ENCODE measurements at places on chromosomes 7 and 10. TPM values are rescaled to one million over a fixed set of nuclear protein-coding genes. Genes with fewer than 3 reads are reported as not detected.

DNA sequence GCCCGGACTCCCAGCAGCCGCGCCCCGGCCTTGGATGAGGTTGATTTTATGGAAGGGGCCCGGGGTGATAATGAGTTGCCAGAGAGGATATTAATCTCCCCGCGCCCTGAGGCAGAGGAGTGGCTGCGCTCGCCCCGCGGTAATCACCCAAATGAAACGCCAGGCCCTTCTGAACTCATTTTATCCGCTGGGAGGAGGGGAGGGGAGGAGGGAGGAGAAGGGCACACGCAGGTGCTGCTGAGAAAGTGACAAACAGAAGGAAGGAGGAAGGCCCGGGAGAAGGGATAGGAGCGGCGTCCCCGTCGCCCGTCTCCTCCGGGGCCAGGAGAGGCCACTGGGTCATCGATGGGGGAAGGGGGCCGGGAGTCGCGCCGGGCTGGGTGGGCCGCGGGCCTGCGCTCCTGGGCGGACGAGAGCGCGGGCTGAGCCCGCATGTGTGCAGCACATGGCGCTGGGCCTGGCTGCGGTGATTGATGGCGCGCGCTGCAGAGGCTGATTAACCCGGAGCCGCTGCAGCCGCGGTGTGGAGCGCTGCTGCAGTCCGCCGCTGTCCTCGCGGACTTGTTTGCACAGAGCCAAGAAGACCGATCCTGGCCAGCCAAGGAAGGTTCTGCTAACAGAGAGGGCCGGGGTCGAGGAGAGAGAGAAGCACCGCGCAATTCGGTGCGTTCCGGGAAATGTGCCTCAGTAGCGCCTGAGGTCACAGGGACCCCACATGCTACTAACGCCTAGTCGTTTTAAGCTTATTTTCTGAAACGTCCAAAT is 6.5 kb downstream of the MNX1 start:
- DNase-seq, result no peak

GRCh38 chr7:140877249-140877524 is 47.5 kb downstream of the BRAF start:
- DNase-seq, result no peak

- DNase-seq, result no peak
Measured at GRCh38 chr7:141397236-141398163, 153.7 kb upstream of the AGK start.

DNA sequence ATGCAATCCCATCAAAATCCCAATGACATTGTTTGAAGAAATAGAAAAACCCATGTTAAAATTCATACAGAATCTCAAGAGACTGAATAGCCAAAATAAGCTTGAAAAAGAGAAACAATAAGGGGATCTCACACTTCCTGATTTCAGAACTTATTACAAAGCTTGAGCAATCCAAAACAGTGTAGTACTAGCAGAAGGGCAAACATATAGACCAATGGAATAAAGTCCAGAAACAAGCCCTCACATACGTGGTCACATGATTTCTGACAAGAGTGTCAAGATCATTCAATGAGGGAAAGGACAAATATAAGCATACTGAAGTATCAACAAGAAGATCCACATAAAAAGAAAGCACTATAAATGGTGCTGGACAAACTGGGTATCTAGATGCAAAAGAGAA is 31.9 kb downstream of the MICU1 start:
- DNase-seq, result no peak

GRCh38 chr7:152462995-152463708 is 27.3 kb upstream of the KMT2C start:
- DNase-seq, result no peak

GRCh38 chr7:80632139-80632538 is 6.3 kb upstream of the CD36 start:
- DNase-seq, result no peak

- peak; percentile 36 for DNase-seq
Measured at GRCh38 chr10:30493609-30494530, 59.9 kb downstream of the MAP3K8 start.

DNA sequence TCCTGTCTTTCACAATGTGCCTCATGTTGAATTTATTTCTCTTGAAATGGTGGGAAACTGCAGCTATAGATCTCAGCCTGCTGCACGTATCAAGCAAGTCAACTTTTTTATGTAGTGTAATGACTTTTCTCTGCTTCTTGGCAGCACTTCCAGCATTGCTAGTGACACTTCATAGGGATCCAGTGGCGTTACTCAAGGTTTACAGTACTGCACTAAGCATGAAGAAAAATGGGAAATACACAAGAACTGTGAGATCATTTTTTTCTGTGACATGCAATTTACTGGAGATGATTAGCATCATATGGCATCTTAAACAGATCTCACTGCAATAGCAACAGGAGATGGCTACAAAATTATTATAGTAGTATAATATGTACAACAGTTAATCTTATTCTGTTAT is 90.9 kb downstream of the POLR1F start:
- DNase-seq, result no peak

GRCh38 chr7:106167439-106168136 is 55.5 kb upstream of the SYPL1 start:
- no peak for DNase-seq

- no peak for DNase-seq
Measured at GRCh38 chr7:92052684-92053083, 81.6 kb downstream of the CYP51A1 start.

GRCh38 chr7:120856621-120857352 is 1.2 kb downstream of the TSPAN12 start:
- DNase-seq, result peak; percentile 2

DNA sequence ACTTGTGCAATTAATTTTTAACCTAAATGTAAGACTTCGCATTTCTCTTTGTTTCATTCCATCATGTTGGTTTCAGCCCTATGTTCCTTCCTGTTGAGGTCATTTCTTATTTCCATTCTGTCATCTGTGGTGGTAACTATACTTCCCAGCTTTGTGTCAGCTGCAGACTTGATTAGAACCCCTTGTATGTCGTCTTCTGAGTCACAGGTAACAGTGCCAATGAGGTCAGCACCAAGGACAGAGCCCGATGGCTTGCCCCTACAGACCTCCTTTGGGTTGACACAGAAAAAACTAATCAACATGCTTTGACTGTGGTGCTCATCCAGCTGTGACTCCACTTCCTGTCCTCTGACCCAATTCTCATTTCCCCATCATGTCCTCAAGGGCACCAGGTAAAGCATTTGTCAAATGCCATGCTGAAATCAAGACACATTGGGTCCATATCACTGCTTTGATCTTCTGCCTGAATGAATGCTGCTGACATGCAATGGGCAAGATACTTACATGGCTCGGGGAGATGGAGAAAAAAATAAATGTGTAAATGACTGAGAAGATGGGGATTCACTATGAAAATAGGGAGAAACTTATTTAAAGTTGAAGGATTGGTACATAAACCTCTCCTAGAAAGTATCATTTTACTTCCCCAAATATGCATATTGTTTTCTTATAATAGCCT is 25.6 kb upstream of the CRTAC1 start:
- DNase-seq, result peak; percentile 11

DNA sequence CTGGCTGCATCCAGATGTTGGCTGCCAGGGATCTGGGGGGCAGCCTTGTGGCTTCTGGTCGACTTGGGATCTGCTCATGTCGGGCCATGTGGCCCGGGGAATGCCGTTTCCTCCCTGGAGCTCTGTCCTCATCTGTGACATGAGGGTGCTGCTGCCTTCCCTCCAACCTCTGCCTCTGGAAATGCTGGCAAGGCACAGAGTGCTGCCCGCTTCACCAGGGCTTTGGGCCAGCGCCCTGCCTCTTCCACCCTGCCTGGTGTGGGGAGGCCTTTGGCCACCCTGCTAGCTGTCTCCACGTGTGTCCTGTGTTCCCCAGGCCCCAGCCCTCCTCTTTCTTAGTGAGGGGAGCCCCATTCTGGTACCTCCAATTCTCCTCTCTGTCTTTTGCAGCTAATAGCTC is 5.8 kb upstream of the SMARCD3 start:
- no peak for DNase-seq

- no peak for DNase-seq
Measured at GRCh38 chr10:124522933-124523871, 61.6 kb downstream of the LHPP start.

- no peak for DNase-seq
Measured at GRCh38 chr7:155402941-155403340, 55.0 kb upstream of the EN2 start.

DNA sequence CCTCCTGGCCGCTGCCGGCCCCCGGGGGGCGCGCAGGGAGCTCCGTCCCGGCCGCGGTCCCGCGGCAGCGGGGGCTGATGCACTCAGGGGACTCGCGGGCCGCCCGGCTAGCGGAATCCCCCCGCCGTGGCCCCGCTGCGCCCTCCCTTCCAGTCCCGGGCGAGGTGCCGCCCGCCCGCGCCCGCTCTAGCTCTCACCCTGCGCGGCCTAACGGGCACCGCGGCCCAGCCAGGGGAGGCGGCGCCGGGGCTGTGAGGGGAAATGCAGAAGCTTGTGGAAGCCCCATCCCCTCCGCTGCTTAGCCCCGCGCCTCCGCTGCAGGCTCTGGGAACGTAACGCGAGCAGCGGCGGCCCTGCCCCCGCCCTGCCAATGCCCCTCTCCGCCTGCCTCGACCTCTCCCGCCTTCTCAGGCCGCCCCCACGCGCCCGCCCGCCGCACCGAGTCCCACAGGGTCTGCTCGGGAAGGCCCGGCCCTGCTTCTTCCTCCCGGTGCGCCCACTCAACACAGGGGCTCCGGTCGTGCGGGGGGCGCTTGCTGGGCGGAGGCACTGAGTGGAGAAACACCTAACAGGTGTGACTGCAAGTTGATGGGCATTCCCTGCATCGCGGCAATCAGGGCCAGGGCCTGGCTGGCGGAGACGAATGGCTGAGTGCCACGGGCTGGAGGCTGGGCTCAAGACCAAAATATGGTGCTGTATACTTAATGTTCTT is 384 bp upstream of the TMEM229A start:
- no peak for DNase-seq

GRCh38 chr7:133997463-133997862 is 129.7 kb upstream of the LRGUK start:
- no peak for DNase-seq

DNA sequence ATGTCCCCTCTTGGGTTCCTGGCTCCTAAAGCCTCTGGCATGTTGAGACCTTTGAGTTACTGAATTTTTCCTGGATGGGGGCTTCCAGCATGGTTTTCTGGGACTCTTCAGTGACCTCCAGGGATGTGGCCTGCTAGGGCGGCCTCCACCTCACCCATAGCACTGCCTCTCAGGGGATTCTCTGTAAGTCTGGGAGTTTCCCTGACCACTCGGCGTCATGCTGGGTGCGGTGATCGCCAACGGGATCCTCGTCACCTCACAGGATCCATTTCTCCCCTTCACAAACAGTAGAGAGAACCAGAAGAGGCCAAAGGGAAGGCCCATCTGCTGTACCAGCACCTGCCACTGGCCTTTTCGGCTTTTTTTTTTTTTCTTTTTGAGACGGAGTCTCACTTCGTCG is 84.3 kb downstream of the NPTX2 start:
- DNase-seq, result no peak

DNA sequence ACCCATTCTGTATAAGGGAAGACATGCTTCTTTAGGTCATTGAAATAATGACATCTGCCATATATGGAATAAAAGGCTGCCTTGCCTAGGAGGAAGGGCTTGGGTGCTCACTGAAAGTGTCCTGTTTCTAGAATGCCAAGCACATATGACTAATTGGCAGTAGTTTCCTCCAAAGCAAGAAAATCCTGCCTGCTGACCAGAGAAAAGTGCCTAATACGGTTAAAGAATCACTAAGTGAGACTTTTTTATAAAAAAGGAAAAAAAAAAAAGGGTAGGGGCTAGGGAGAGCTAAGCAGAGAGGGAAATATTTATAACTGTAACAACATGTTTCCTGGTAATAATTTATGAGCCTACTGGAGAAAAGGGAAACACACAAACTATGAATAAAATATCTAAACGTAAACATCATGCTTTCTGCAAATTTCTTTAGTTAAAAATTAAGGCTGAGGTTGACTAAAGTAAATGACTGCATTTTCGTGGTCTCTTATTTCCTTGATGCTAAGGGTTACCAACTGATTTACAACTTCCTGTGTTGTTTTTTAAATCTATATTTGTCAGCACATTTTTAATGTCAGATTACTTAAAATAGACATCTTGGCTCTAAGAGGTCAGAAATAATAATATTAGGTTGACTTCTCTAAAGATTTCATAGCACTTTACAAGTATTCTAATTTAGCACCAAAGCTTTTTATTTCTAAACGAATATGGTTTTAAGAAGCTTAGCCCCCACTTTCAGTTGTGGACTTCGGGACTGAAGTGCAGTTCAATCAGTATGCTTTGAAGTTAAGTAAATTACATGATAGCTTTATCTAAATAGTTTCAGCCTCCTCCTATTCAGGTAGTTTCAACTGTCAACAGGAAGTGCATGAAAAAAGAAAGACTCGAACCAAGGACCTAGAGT is 89.6 kb downstream of the CABCOCO1 start:
- DNase-seq, result peak; percentile 70

GRCh38 chr7:101373812-101374614 is 11.3 kb downstream of the COL26A1 start:
- no peak for DNase-seq

DNA sequence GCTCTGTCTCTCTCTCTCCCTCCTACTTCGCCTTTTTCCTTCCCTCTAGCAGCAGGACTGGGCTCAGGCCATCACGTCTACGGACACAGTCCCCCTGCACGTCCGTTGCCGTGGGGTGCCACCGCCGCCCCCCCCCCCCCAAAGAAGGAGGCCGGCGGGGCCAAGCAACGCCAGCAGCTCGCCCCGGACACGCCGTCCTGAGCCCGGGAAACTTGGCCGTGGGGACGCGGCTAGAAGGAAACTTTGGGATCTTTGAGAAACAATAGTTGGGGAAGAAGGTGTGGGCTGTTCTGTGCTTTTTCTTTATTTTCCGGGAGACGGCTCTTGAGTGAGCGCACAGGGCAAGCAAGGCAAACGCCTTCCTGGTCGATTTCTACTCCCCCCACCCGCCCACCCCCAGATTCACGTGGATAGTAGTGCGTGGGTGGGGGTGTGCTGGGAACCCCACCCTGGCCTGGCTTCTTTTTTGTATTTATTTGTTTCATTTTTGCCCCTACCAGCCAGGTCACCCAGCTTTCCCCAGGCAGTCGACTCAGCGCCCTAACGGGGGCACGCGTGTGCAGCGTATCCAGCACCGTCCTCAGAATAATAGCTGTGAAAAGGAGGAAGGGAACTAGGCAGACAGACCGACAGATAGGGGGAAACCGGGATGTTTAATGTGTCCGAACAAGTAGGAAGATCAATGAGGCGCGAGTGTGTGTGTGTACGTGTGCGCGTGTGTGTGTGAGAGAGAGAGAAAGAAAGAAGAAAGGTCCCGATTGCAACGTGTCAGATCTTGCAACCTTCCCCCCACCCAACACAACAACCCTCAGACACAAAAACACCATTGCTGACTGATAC is 1.4 kb downstream of the MXI1 start:
- DNase-seq, result peak; percentile 51

GRCh38 chr10:88411772-88412349 is 171.3 kb downstream of the RNLS start:
- DNase-seq, result no peak

GRCh38 chr10:36345807-36346206 is 703.7 kb upstream of the FZD8 start:
- no peak for DNase-seq

- peak; percentile 71 for DNase-seq
Measured at GRCh38 chr7:47552621-47553020, 29.3 kb downstream of the TNS3 start.

Gene FAM180A
- not detected for total RNA-seq

Gene POM121C
- 58.0 TPM for total RNA-seq

Gene CASTOR2
- total RNA-seq, result 4.5 TPM

Gene LHPP
- 22.5 TPM for total RNA-seq

Gene HMX3
- 0.26 TPM for total RNA-seq

Gene GOLGA7B
- 3.1 TPM for total RNA-seq

Measured in mammary epithelial cell (primary cell).